T follicular helper cell (primary cell): ENCODE measurements at places on chromosomes 13 and 19.

DNA sequence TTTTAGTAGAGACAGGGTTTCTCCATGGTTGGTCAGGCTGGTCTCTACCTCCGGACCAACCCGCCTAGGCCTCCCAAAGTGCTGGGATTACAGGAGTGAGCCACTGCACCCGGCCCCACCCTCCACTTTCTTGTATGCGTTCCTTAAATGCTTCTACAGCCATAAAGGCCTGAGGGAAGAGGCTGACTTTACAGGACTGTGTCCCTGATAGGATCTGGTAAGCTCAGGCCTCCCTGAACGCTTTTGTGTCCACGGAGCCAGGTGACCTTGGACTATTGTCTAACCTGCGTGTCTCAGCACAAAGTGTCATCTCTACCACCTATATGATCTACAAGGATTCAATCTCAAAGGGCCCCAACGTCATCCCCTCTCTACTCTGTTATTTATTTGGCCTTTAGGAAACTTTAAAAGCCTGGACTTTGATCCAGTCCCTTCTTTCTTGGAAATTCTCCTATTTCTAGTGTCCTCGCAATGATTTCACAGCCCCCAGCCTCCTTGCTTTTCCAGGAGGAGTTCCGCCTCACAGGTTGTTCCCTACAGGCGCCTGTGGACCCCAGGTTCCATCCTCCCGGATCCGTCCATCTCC lies 701 bp downstream of the ZNF552 start:
- DNase-seq, result no peak

GRCh38 chr13:23707674-23708073 lies 137.5 kb downstream of the TNFRSF19 start:
- DNase-seq, result no peak

DNA sequence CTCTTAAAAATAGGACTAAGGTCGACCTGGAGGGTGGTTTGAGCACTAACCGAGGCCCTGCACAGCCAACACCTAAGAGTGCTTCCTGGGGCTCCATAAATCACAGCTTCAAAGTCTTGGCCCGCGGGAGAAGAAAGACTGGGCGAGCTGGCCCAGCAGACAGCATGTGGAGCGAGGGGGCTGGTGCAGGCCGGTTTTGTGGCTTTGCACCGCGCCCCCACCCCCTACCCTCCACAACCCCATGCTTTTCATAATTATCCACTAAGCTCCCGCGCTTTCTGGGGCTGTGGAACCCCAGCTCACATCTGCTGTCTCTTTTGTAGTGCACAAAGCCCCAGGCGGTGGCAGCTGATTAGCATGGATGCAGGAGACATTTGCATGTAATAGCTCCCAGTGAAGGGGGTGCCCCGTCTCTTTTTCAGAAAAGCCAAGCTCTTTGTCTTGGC lies 17.1 kb downstream of the CARM1 start:
- DNase-seq, result no peak

- DNase-seq, result no peak
Measured at GRCh38 chr13:97538203-97538602, 104.2 kb downstream of the RAP2A start.

DNA sequence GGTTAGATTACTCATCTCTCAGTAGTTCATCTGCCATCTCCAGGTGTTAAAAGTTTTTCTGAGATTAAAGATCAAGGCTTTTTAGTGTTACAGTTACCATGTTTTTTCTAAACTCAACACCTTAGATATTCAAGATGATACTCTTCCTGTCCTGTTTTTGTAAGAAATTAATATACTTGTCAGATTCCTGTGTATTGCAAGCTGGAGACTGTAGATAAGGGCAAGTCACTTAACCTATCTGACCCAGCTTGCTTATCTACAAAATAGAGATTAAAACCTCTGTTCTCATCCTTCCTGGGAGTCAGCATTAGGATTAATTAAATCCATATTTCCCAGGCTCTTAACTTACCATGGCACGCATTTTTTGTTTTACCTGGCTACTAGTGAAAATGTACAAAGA lies 25.2 kb downstream of the SUGT1 start:
- no peak for DNase-seq

DNA sequence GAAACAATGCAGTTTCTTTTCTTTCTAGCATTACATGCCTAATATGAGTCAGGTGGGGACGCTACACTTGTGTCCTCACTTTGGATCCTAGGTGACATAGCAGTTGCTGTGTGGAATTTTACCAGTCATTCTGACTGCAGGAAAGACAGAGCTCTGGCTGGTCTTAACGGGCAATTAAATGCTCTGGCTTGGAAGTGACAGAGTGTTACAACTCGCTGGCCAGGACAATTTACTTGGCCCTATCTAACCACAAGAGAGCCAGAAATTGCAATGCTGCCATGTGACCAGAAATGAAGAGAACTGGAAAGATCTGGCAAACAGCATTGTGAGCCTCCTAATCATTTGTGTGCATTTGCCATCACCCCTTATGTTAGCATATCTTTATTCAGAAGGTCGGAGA lies 351.1 kb downstream of the DCT start:
- DNase-seq, result no peak

- no peak for DNase-seq
Measured at GRCh38 chr13:35163674-35164073, 221.6 kb downstream of the NBEA start.

DNA sequence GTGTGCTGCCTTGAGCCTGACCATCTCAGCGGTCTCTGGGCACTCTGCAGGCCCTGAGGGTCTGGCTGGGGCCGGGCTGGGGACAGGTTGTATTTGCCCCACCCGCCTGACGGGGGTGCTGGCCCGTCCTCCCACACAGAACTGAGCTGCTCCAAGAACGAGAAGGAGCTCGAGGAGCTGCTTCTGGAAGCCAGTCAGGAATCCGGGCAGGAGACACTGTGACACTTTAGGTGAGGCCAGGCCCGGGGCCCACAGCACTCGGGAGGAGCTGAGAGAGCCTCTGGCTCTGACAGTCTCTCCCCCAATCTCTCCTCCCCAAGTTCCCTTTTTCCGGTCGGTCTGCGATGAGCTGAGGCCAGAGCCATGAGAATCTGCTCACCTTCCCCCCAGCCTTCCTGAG lies 14.5 kb downstream of the NKPD1 start:
- no peak for DNase-seq

GRCh38 chr13:113759525-113760137 lies 605 bp downstream of the TMEM255B start:
- DNase-seq, result no peak

DNA sequence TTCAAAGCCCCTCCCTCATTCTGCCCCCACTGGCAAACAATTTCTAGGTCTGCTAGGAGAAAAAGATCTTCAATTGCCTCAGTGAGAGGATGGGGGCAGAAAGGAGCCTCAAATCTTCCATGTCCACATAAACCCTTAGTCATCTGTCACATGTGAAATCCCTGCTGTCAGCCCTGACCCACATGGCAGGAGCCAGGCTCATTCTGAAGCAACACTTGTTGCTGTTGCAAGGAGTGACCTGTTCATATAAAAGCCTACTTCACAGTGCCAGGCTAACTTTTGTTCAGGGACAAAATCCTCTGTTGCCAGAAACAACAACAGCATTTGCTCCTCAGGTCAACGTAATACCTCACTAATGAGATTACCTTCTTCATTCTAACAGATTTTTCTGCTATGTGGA lies 70.5 kb downstream of the IRS2 start:
- no peak for DNase-seq

DNA sequence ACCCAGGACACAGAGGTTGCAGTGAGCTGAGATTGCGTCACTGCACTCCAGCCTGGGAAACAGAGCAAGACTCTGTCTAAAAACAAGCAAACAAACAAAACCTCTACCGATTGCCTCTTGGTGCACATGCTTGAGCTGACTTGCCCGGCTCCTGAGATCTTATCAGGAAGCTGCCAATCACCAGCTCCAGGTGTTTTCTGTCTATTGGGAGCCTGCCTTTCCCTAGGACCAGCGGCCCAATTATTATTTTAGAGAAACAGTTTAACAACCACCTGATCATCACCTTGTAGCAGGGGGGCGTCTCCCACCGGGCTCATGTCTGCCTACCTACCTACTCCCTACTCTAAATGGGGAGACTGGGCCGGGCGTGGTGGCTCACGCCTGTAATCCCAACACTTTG lies 10.8 kb downstream of the CLEC4M start:
- DNase-seq, result no peak

GRCh38 chr13:95247852-95248251 lies 53.4 kb downstream of the ABCC4 start:
- no peak for DNase-seq

GRCh38 chr13:51222037-51222685 lies at the start of gene FAM124A:
Gene FAM124A (plus strand): TSS chr13:51222398. CDS start chr13:51222502, 104 bp downstream.
- DNase-seq, result no peak
